ENCODE measurements at places on chromosomes 4 and X. TPM values are rescaled to one million over a fixed set of nuclear protein-coding genes. Genes with fewer than 3 reads are reported as not detected.

GRCh38 chr4:48979914-48980579, 6.0 kb upstream of the CWH43 start:
- H3K36me3 ChIP-seq: no peaks in the 10 kb centered on the region
- H3K4me1 ChIP-seq: no peaks in the 10 kb centered on the region
- no peak overlapping the region for H3K4me3 ChIP-seq

DNA sequence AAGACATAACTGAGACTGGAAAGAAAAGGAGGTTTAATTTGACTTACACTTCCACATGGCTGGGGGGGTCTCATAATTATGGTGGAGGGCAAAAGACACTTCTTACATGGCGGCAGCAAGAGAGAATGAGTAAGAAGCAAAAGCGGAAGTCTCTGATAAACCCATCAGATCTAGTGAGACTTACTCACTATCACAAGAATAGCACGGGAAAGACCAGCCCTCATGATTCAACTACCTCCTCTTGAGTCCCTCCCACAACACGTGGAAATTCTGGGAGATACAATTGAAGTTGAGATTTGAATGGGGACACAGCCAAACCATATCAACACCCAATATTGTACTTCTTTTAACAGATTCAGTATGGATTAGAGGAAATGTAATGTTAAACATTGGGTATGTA, 646.6 kb downstream of the ANKRD50 start:
- no peak overlapping the region for H3K27ac ChIP-seq
- H3K27me3 ChIP-seq: no peaks in the 10 kb centered on the region
- DNase-seq: no peak
- H3K4me1 ChIP-seq: no peaks in the 10 kb centered on the region
- H3K4me3 ChIP-seq: no peak overlapping the region

DNA sequence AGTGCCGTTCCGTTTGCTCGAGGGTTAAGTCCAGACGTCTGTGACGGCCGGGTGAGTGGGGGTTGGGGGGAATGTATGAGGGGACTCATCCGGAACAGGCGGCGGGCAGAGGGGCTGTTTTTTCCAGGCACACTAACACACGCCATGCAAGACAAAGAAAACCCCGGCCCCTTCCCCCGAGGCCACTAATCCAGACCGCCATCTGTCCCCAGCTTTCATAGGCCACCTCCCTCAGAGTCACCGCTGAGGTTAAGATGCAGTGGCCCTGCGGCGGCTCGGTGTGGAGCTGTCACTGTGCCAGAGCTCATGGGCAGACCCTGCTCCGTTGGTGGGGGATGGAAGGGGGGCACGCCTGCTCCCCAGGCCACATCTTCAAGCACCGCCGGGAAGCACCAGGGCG, 34.1 kb downstream of the SORCS2 start:
- DNase-seq: no peak
- no peaks in the 10 kb centered on the region for H3K4me1 ChIP-seq
- H3K27me3 ChIP-seq: no peaks in the 10 kb centered on the region
- H3K27ac ChIP-seq: no peak overlapping the region

The PDE6B gene
- 4.5 TPM for total RNA-seq
